Omental fat pad (tissue), 4 donors: ENCODE measurements at places on chromosomes 3 and 15.

GRCh38 chr3:96347289-96347688 is 467.1 kb upstream of the EPHA6 start:
- DNase-seq = no peak

DNA sequence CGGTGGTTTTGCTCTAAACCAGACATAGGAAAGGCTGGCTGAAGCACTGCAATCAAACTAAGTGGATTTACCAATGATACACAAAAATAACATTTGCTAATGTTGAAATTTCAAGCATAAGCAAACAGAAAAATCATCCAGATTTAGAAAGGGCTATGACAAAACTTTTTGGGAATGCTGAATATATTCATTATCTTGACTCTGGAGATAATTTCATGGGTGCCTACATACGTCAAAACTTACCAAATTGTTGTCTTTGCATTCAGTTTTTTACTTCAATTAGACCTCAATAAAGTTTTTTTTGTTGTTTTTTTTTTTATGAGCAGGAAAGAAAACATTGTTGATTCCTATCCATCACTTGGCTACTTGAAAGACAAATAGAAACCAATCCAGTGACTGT is 140.8 kb downstream of the NR2E3 start:
- no peak for DNase-seq

- no peak for DNase-seq
Measured at GRCh38 chr3:175150812-175151401, 291.8 kb downstream of the NAALADL2 start.

DNA sequence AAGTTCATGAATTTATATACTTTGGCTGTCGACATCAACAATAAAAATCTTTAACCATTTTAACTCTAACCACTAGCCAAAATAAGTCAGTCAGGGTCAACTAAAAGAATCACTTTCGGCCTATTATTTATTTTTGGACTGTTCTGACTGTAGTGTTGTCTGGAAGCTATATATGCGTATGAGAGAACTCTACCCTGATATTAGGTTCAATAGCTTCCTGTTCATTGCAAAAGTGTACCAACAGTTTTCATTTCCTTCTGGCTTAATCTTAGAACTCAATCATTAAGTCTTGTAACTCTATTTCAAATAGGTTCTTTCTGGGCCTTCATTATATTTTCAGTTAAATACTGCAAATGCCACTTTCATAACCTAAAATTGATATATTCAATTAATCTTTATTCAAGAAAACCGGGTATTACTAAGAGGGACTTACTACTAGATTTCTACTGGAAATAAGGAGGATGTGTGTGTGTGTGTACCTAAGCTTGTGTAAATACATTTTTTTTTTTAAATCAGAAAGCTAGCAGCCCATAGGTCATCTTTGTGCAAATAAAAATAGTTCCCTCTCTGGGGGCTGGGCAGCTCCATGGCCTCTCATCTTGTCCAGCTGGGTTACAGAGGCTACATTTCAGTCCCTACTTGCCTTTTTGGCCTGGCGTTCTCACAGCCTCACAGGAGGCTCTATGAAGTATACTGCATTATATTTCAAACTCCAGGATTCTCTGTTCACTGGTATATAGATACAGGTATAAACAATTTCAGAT is 5.8 kb downstream of the SERPINI2 start:
- no peak for DNase-seq
